ENCODE measurements at places on chromosomes 6 and 20. TPM values are rescaled to one million over a fixed set of nuclear protein-coding genes. Genes with fewer than 3 reads are reported as not detected.

The GLP1R gene
- not detected for total RNA-seq

The TRAPPC3L gene
- not detected for total RNA-seq

The SYNDIG1 gene
- total RNA-seq = 1.4 TPM

The B4GALT5 gene
- 59.5 TPM for total RNA-seq

The WRNIP1 gene
- 37.2 TPM for total RNA-seq

The HMGA1 gene
- total RNA-seq = 611 TPM

The COL19A1 gene
- total RNA-seq = not detected

The XPO5 gene
- 28.4 TPM for total RNA-seq

The RAET1G gene
- 9.8 TPM for total RNA-seq

The SLC26A8 gene
- not detected for total RNA-seq

The PRL gene
- not detected for total RNA-seq

The DEFB124 gene
- not detected for total RNA-seq

The FLRT3 gene
- total RNA-seq = 1.3 TPM

The MUC21 gene
- not detected for total RNA-seq

The TAGAP gene
- not detected for total RNA-seq

The KCNK16 gene
- total RNA-seq = not detected

The MSH5 gene
- total RNA-seq = 12.4 TPM

The BACH2 gene
- 0.64 TPM for total RNA-seq

The TMEM200A gene
- total RNA-seq = 0.07 TPM

The GPR31 gene
- not detected for total RNA-seq

The ZC2HC1B gene
- not detected for total RNA-seq

The MOXD1 gene
- total RNA-seq = 1.9 TPM

The MAS1 gene
- total RNA-seq = not detected

The ESR1 gene
- total RNA-seq = 0.02 TPM

The TRERF1 gene
- total RNA-seq = 4.9 TPM

The PARD6B gene
- 3.5 TPM for total RNA-seq

The AVP gene
- total RNA-seq = not detected

The NRSN1 gene
- total RNA-seq = not detected

The RNF182 gene
- total RNA-seq = 5.1 TPM

The GRM1 gene
- total RNA-seq = 0.02 TPM

The MKKS gene
- 20.9 TPM for total RNA-seq

Measured in A549 treated with GW870086 at 1 μM for 4 hours (cell line).